Muscle of back (tissue), 13 donors: ENCODE measurements at places on chromosomes 13 and 19.

DNA sequence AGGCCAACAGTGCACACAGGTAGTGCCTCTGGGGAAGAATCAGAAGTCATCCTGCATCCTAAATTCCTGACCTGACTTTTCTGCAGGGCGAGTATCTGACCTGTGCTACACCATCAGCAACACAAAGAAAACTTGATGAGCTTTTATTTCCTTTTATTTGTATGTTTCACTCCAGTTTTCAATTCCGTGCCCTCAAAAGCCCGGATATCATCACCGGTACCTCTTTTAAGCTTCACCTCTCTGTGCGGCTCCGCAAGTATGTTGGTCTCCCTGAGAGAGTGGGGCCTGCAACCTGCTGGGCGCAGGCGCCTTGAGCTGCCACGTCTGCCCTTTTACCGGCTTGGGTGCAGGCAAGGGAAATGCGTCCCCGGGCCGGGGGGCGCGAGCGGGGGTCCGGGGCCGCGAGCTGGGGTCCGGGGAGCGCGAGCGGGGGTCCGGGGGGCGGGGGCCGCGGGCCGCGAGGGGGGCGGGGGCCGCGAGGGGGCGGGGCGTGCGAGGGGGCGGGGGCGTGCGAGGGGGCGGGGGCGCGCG lies 4.3 kb upstream of the DUXA start:
- peak; percentile 67 for DNase-seq

- no peak for DNase-seq
Measured at GRCh38 chr13:100872761-100873160, 198.2 kb upstream of the TMTC4 start.

DNA sequence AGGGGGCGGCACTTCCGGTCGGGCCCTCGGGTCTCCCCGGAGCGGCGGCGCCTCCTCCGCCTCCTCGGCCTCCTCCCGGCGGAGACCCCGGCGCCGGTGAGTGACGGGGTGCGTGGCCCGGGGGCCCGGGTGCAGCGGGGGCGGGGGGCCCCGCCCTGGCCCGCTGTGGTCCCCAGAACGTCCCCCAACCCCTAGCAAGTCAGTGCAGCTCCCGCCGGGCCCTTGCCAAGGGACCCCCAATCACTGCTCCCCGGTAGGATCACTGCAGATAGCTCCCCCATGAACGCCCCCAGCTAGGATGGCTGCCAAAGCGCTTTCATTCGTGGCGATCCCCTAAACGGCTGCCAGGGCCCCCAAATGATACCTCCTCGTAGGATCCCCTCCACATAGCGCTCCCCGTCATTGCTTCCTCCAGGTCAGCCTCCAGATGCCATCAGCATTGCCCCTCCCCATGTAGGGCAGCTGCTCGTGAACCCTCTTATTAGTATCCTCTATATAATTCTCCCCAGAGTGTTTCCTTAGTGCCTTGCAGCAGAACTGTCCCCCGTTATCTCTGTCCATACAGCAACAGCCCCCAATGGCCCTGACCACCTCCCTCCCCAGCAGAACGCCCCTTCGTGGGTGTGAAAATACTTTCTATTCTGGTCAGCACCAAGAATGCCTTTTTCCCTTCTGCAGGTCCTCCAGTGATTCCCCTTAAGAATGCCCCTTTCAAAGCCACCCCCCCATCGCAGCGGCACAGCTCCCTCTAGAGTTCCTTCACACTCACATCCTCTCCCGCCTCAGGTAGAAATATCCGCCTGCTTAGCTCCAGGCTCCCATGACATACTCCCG lies at the start of gene ZNF865:
Gene ZNF865 (plus strand): TSS at position 11 of the 834 bp plus-strand sequence. CDS start 7,972 bp downstream, outside the sequence.
- peak; percentile 74 for DNase-seq

DNA sequence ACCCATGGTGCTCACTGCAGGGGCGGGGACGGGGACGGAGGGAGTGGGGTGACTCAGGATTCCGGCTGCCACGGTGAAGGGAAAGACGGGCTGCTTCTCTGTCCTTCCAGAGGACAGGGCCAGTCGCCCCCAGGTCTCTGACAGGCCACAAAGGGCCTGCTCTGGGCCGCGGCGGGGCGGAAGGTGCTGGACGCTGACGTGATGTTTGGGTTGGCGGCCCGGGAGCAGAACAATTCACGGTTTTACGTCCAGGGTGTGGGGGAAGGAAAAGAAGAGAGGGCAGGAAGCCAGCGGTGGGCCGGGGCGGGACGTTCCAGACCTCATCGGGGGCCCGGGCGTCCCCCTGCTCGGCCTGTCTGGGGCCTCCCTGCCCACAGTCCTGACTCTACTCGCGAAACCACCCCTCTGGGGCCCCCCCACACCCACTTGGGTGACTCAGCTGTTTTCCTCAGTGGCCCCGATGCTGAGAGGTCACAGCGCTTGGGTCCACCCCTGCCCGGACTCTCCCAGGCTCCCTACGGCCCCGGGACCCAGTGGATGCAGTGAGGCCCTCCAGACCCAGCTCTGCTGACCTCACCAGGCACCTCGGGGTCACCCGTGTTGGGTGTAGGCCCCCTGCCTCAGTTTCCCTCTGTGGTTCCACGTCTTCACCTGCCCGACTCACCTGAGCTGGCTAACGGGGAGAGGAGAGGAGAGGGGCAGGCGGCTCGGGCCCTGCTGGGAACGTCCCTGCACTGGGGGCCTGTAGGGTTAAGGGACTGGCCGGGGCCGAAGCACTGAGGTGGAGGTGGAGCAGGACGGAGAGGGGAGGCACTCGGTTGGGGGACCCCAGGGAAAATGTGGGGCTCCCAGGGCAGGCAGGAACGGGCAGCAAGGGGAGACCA lies 29.2 kb downstream of the PIP5K1C start:
- peak; percentile 79 for DNase-seq

DNA sequence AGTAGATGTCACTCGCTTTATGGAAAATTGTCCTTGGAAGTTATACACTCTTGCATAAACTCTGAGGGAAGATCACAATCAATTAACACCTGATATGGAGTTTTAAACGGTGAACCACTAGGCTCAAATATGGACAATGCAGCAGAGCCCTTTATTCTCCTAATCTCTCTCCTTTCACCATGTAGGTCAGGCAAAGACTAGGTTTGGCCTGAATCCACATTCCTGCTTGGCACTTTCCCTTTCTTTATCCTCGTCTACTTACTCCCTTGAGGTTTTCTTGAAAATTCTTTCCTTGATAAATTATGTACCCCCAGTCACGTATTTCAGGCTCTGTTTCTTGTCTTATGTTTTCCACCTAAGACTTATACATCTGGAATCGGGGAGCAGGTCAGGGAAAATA lies 751.7 kb downstream of the DACH1 start:
- DNase-seq, result no peak

DNA sequence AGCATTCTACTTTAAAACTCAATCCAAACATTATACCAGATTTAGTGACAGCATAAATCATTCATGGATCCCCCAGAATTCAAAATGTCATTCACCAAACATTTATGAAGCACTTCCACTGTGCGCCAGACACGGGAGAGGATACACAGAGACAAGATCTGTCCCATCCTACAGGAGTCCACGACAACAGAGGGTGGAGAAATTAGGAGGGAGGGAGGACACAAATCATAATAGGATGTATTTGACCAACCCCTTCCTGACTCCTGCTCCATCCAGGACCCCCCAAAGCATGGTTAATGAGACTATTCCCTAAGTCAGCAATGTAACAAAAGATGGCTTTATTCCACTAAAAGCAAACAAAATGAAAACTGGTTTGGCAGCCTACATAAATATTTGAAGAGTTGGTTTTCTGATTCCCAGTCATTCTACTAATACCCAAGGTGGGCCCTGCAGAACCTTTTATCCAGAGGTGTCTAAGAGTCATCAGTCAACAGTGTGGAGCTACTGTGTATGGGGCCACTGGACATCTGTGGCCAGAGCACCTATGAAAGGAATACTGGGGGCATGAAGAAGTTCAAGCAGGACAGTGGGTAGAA lies 62.8 kb upstream of the DOCK9 start:
- no peak for DNase-seq

GRCh38 chr13:108780706-108781105 lies 151.3 kb downstream of the MYO16 start:
- DNase-seq, result no peak

- DNase-seq, result no peak
Measured at GRCh38 chr19:750640-751423, at the start of gene MISP. Gene MISP, plus strand, starts transcription at chr19:751112. Its CDS starts 5,835 bp downstream, at chr19:756947.

DNA sequence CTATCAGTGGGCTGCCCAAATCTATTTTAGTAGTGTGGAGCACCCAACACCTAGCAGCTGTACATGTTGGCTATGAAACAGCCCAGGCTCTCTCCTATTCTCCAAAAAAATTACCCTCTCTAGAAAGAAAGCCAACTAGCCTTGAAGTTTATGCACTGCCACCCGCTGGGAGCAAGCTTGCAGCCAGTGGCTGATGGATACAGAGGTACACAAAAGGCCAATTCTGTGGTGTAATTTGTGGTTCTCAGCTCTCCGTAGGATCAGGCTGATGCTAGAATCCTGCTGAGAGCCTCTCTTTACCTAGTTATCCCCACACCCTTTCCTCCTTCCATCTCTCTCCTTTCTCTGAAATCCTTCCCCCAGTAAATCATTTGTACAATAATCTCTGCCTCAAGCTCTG lies 1120.7 kb downstream of the DIAPH3 start:
- DNase-seq, result no peak

- DNase-seq, result peak; percentile 78
Measured at GRCh38 chr19:38183251-38183897, 40.6 kb downstream of the DPF1 start.

GRCh38 chr13:105312906-105313305 lies 1222.6 kb downstream of the EFNB2 start:
- DNase-seq, result no peak
